Upper lobe of left lung (tissue), 6 donors: ENCODE measurements at places on chromosomes 2 and 18.

GRCh38 chr18:31246460-31246859 is 71.5 kb upstream of the DSG1 start:
- no peak for DNase-seq

GRCh38 chr2:6410313-6410712 is 455.4 kb downstream of the CMPK2 start:
- no peak for DNase-seq

GRCh38 chr2:126914811-126915500 is 16.3 kb downstream of the TEX51 start:
- DNase-seq = no peak

DNA sequence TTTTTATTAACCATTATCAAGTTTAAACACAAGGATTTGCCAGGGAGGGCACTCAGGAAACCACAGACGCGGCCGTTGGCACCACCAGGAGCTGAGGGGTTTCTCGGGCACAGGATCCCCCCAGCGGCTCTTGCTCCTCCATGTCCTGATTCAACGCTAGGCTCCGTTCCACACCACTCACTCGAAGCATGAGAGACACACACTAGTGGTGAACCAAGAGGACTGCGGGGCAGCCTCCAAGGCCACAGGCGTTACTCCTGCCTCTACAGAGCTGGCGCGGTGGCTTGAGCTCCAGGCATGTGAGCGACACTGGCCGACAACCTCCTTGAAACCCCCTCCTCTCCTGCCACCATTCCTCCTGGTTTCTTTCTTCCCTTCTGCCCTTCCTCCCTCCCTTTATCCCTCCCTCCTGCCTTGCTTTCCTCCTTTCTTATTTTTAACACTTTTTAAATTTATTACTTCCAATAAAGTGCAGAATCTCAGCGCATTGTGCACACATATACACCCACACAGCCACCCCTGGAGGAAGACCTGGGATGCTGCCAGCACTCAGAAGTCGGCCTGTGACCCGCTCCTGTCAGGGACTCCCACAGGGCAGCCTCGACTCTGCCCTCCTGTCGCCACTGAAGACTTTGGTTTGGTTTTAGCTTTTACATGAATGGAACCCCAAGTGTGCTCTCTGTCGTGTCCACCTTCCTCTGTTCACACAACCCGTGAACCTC is 21.7 kb downstream of the COX7A2L start:
- peak; percentile 38 for DNase-seq

DNA sequence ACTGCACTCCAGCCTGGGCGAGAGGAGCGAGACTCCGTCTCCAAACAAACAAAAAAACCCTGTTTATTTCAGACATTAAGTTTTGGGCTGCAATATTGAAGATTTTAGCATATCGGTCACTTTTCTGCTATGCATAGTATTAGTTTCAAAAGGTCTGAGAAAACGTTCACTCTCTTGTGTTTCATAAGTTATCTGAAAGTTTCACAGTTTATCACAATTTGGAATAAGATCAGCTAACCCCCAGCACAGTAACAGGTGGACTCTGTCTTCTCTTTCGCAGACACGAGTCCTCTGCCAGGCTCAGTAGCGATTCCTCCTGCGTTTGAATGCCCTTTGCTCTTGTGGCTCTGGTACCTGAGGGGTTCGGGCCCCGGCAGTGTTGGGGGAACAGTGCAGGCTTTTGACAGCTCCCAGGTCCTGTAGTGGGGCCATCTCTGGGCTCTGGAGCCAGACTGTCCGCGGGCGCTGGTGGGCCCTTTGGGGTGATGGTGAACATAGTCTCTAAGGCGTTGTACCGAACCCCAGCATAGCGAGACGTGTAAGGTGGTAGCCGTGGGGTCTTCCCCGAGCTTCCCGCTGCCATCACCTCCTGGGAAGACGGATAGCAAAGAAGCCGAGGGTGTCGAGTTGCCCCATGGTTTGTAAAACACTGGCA is 20.4 kb downstream of the NFATC1 start:
- no peak for DNase-seq

- DNase-seq = no peak
Observed at GRCh38 chr2:39385172-39385571, 51.9 kb downstream of the MAP4K3 start.

DNA sequence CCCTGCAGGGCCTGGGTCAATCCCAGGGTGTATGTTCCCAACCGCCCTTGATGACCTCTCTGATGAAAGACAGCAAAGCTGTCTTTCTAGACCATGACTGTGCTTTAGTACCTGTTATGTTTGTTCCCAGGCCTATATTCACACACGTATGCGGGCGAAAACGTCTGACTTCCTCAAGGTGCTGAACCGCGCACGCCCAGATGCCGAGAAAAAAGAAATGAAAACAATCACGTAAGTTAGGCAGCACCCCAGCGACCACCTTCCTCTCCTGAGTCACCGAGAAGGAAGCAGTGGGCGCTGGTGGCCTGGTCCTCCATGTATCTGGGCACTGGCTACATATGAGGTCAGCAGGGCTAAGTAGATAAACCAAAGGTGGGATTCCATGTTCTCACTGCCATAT is 11.1 kb upstream of the GPBAR1 start:
- no peak for DNase-seq

- DNase-seq = no peak
Observed at GRCh38 chr2:137187216-137187615, 421.9 kb downstream of the THSD7B start.

DNA sequence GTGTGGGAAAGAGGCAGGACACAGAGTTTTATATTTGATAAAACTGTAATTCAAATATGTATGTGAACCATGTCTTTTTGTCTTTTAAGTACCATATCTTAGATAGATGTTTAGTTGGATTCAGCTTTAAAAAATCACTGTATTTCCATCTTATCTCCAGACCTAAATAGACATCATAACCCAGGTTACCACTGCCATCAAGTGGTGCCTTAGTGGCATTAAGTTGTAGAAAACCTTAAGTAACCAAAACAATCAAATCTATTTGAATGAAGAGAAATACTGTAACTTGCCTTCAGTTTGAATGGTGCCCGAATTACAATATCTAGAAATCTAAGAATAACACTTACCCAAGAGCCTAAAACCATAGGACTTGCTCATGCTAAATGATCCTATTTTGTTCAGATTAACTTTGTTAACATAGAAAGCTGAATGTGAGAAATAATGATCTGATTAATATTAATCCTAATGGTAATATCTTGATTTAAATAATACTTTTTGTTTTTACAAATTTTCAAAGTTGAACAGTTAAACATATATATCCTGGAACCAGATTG is 92.5 kb upstream of the MAP2 start:
- no peak for DNase-seq

DNA sequence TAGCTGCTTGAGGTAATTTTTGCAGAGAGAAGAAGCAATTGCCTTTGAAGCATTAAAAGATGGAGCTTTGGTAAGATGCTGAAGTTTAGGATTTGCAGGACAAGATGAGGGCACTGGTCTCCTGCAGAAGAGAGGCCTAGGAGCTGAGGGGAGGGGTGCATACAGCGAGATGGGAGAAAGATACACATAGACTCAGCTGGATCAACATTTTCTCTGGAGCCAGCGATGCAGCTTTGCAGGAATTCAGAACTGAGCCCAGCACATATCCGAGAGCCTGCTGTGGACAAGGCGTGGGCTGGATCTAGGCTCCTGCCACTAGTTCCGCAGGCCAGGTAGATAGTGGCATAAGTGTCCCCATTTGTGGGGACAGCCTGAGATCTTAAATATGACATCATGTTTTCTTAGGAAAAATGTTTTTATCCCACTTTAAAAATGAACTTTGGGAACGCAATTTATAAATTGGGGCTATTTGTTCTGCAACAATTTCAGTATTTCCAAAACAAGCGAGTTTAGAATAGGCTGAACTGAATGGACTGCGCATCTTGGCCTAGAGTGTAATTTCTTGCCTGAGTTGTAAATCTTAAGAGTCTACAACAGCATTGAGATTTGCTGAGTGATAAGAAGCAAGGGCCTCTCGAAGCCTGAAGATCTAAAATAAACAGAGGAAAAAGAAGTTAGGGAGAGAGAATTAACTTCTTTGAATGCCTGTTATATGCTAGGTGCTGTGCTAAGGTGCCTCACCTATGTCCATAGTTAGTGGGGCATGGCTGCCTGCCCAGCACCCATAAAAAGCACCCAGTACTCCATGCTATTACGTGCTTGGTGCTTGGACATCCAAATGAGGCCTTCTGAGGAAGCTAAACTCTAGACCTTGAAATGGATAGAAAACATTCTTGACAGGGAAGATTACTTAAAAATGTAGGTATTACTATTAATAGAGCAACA is 17.3 kb downstream of the GRHL1 start:
- peak; percentile 81 for DNase-seq

DNA sequence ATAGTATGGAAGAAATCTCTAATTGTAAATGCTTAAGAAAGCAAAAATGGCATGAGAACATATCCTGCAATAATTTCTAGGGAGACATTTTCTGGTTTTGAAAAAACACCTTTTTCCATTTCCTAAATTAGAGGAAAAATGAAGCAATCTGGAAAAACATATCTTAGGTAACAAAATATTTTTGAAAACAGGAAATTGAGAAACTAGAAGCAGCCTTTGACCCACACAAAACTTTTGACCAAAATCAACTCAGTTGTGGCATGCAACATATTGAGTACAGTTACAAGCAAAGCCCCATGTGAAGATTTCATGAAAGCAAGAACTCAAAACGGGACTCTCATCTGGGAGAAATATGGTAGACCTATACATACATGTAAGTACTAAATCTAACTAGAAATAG is 28.6 kb upstream of the CHAC2 start:
- no peak for DNase-seq

DNA sequence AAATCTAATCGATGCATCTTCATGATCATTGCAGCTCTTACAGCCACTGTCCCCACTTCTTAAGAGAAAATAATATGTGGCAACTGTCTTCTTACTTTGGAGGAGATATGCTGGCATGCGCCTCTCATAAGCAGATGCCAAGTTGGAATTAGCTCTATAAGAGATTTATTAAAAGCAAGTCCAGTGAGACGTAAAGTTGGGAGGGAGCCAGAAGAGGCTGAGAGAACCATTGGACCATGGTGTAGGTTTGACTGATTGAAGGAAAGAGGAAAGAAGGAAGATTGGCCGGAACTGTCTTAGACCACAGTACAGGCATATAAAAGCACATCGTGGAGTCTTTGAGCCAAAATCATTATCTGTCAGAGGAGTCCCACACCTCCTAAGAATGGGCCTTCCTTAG is 265.7 kb upstream of the ZC3H15 start:
- no peak for DNase-seq

DNA sequence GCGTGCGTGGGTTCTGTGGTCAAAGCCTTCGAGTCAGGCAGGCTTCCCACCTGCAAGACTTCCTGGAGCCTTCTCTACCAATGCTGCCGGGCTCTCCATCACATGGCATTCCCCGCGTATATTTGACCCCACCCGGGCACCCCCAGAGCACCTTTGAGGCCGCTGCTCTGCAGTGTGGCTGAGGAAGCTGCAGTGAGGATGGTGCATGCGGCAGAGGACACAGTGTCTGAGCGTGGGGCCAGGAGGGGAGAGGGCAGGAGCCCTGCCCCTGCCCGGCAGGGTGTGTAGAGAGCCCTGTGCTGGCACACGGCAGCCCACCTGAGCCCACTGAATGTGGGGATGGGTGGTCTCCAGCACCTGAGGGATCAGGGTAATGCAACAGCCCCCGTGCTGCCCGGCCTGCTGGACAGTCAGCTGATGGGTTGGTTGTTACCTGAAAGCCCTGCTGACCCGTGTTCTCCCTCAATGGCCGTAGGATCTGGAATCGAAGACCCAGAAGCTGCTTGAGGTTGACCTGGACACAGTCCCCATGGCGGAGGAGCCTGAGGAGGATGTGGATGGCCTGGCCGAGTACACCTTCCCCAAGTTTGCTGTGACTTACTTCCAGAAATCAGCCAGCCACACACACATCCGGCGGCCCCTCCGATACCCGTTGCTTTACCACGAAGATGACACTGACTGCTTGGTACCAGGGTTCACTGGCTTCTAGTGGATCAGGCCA is 36.8 kb upstream of the GPR17 start:
- peak; percentile 16 for DNase-seq

GRCh38 chr2:25951071-25951547 is 31.2 kb downstream of the KIF3C start:
- peak; percentile 86 for DNase-seq

DNA sequence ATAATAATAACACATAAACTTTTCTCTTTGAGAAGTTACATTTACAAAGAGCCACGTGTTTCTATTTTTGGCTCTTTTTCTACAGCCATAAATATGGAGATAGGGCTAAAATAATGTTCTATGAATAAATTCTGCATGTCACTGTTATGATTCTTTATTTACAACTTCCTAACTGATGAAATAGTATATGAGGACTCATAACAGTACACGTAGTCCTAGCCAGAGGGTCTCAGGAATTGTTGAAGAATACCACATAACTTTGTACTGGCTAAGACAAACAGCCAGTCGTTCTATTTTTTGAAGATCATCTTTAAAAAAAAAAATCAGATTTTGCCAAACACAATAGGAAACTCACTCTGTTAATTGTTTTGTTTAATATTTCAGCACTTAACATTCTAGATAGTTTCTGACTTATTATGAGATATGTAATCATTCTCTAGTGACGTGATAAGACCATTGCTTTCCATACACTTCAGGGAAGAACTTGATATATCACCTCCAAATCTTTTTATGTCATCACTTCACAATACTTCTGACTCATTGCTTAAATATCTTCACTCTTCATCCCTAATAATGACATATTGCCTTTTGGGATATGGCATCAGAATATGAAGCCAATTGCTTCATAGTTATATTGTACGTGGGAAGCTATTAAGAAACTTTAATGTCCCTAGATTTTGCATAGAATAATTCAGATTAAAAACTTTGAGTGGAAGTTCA is 256.1 kb downstream of the XIRP2 start:
- no peak for DNase-seq

DNA sequence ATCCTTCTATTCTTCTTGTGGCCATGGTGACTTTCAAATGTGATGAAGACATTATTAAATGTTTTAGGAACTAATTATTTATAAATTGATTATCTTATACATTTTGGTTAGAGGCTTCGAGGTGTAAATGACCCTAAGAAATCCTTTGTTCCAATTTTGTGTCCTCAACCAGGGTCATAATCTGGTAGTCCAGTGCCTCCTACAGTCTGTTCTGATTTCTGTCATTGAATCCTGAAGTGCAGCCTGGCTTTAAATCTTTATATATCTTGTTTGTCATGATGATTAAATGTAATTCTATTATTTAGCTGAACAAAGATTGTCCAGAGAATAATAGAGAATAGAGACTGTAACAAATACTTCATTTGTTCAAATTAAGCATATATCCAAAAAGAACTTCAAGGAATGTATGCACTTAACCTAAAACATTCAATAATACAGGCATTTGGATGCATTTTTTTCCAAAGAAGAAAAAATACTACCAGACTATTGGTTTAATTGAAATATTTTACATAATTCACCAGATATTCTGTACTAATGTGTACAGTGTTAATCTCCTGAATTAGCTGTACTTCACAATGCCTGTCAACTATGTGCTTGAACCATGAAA is 89.8 kb downstream of the PRPF40A start:
- DNase-seq = no peak

GRCh38 chr2:98378901-98379300 is 32.6 kb downstream of the CNGA3 start:
- no peak for DNase-seq

DNA sequence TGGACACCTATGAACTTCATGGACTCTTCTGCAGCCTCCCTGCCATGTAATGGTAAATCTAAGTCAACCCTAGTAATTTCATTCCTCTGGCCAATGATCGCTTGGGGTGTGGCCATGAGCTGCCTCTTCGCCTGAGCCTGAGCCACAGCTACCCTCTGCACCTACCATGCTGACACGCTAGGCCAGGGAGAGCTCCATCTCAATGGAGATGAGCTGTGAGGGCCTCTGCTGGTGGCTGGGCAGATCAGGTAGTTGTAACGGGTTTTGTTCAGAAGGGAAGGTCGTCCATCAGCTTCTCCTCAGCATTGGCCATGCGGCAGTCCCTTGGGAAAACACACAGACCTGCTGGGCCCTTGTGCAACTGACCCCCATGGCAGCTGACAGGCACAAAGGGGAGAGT is 24.4 kb downstream of the MPHOSPH10 start:
- DNase-seq = no peak
